CD4-positive, alpha-beta T cell treated with Interleukin-15 for 4 hours (primary cell): ENCODE measurements at places on chromosomes 4 and X.
A peak's percentile ranks its signal among the peaks of the same experiment; 100 is the strongest.

- DNase-seq = peak; percentile 85
Measured at GRCh38 chrX:53088136-53088974, 5.6 kb upstream of the KANTR start.

GRCh38 chr4:52665592-52665991, 6.5 kb upstream of the USP46 start:
- DNase-seq = peak; percentile 30

DNA sequence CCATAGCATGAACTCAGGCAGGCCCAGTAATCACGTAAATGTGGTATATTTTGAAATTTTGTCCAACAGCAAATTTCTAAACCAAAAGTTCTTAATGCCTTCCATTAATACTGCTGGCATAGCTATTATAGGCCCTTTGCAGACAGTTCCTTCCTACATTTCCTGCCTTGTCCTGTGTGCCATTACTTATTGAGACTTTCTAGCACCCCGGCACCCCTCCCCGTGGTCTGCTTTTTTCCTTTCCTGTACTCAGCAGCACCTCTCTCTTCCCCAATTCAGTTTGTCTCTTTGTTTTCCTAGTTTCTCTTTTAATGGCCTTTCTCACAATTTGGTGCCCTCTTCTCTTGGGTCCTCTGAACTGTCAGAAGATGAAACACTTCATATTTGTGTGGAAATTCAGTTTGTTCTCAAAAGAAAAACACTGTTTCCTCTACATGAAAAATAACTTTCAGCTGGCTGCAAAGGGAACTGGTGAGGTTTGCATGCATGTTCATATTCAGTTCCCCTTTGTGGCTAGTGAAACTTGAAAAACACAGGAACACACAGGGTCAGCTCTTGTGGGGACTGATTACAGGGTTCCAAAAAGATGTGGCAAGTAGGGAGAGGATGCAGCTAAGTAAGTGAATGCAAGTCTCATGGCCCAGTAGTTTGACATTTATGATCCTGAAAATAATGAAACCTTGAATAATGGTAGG, 17.1 kb downstream of the GPR34 start:
- no peak for DNase-seq

GRCh38 chr4:39291686-39292085, 74.5 kb downstream of the RFC1 start:
- no peak for DNase-seq

DNA sequence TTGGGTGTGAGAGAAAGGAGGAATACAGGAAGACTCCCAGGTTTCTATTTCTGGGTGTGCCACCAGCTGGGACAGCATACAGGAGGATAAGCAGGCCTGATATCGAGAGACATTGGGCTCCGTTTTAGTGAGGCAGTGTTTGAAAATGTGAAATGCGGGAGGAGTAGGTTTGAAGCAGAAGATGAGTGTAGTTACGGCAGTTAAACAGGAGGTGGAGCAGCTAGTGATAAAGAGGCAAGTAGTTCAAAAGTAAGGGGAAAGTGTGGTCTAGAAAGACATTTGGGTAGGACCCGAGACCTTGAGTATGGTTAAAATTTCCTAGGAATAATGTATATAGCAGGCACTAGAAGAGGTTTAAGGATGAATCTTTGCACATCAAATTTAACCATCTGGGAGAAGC, 42.4 kb downstream of the DCUN1D4 start:
- no peak for DNase-seq

DNA sequence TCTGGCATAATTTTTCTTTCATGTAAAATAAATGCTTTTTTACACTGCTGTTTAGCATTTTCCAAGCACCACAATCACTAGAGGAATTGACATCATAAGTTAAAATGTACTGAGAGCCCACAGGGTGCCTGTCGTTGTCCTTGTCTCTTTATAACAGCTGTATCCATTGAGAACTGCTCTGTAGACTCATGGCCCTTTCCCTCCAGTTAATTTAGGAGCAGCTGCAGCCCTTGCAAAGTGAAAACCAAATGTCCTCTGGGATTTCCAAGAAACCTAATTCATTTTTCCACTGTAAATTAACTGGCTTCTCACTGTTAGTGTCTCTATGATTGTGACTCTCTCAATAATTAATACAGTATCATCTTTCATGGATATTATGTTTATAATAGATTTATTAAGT, 185.9 kb downstream of the SLC4A4 start:
- no peak for DNase-seq

DNA sequence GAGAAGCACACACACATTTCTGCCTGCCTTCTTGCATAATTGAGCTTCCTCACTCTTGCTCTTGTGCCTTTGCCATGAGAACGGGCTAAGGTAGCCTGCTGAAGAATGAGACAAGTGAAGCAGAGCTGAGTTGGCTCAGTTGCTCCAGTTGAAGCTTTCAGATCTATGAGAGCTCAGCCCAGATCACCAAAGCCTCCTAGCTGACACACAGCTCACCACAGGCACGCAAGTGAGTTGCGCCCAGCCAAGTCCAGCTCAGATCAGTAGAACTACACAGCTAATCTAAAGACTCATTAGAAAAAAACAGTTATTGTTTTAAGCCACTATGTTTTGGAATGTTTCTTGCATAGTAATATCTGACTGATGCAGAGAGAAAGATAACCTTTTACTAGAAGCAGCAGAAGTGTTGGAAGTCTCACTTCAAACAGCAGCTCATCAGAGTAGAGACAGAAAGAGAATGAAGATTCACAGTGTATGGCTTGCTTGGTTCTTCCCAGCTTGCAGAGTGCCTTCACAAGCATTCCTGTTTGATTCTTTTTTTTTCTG, 362.4 kb downstream of the MID1IP1 start:
- no peak for DNase-seq

DNA sequence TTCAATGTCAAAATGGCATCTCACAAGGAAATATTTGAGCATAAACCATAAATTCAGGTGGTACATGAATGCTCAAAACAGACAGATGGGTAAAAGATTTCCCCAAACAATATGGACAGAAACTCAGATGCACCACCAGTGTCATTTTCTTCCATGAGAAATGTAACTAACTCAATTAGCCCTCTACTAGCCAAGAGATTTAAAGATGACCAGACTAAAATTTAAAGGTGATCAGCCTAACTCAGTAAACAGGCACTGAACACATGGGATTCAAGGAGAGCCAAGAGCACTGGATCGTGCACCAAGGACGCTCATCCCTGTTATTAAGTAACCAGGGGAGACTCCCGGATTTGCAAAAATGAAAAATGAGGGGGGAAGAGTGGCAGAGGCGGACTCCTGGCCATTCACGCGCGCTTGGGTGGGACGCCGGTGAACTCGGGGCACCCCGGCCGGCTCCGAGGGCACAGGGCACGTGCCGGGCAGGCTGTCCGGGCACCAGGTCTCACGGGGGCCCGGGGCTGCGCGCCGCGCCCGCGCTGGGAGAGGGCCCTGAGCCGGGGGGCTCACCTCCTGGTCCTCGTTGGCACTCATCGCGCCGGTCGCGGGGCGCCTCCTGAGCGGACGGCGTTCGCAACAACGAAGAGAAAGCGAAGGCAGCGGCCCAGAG, 490 bp downstream of the RWDD4 start:
- no peak for DNase-seq

- DNase-seq = peak; percentile 62
Measured at GRCh38 chr4:139530833-139531427, 25.1 kb downstream of the SETD7 start.

DNA sequence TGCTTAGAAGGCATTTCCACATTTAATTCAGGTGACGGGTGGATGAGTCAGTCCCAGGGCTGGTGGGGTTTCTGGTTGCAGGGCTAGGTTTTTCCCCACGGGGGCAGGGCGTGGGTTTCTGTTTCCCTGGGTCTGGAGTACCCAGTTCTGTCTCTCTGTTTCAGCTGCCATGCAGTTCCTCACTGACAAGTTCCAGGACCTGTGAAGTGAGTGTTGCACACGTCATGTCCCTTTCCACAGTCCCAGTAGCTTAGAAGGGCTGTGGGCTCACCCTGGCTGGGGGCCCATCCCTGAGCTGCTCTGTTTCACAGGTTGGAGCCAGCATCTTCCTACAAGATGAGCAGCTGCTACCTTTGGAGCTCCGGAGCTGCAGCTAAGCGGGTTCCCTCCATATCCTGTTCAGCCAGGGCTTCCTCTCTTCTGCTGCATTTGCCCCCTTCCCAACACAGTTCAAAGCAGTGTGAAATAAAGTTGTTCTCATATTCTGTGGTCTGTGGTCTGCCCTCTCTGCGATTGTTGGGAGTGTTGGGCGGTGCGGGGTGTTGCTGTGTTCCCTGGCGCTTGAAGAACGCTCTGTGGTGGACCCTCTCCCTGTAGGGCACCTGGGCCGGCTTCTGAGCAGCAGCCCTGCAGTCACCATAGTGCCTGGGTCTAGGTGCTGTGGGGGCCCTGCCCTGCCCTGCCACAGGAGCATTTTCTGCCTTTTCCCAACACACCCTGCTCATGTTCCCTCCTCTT, 3.9 kb downstream of the LOC101059915 start:
- peak; percentile 4 for DNase-seq

- DNase-seq = no peak
Measured at GRCh38 chr4:170589597-170590191, 499.9 kb upstream of the AADAT start.

DNA sequence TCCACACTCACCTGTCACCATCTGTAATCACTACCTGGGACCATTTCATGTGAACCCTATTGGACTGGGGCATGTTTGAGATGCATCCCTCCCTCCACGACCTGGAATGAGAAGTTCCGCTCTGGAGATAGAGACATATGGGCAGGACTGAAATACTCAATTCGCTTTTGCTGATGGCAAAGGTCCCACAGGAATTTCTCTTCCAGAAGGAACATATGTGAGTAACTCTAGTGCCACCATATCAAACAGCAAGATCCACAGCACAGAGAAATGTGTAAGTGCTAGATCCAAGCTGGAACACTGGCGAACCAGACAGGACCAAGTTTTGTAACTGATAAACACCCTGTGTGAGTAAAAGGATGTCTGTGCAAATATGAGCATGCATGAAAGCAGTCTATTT, 43.9 kb downstream of the SEL1L3 start:
- DNase-seq = no peak

GRCh38 chrX:130594453-130594916, 192.7 kb downstream of the RBMX2 start:
- DNase-seq = no peak

DNA sequence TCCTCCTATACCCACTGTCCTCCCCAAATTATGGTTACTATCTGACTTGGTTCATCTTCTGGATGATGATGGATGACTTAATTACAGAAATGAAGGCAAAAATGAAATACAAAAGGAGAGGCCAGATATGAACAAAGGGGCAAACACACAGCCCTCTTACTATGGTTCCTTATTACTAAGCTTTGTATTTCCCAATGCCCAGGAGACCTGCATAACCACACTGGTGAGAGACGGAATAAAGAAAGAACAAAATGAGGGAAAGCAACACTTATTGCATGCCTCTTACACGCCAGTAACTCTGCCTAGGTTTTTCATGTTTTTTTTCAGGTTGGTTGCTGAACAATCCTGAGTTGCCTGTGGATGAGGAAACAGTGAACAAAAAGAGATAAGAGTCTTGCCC, 120.5 kb downstream of the SLC10A7 start:
- DNase-seq = no peak

- no peak for DNase-seq
Measured at GRCh38 chr4:31365006-31365690, 645.0 kb downstream of the PCDH7 start.

GRCh38 chr4:183098019-183098722, 886 bp upstream of the WWC2 start:
- no peak for DNase-seq

- no peak for DNase-seq
Measured at GRCh38 chr4:178339769-178340168, 897.5 kb upstream of the AGA start.

DNA sequence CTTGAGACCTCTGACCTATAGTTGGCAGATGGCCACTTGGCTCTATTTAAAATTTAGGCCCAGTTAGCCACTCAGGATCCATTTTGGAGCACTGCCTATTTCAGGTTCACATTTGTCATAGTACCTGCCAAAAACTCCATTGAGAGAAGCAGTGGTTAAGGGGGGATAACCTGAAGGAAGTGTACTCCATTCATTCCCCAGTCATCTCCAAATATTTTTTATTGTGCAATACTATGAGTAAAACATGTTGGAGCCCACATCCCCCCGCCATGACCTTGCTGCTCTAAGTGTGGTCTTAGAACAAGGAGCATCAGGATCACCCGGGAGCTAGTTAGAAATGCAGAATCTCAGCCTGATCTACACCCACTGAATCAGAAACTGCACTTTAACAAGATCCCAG, 21.1 kb downstream of the PLP1 start:
- no peak for DNase-seq

DNA sequence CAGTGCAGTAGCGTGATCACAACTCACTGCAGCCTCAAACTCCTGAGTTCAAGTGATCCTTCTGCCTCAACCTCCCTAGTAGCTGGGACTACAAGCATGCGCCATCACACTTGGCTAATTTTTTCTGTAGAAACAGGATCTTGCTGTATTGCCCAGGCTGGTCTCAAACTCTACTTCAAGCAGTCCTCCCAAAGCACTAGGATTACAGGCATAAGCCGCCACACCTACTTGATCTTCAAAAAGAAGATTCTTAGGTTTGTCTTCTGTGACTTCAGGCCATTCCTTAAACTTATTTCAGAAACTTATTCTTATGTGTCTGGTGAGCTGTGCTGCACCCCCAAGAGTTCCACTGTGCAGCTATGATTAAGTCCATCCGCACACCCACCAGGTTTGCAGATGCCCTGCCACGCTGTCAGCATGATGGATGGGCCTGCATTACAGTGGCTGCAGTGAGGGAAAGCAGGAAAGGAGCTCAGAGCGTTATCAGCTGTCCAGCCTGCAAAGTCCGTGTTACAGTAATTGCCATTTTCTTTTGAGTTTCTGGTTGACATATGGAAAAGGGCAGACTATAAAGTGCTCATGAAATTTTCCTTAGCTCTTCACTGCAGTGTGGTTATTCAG, 146.6 kb downstream of the AASDH start:
- DNase-seq = no peak

- DNase-seq = no peak
Measured at GRCh38 chrX:16934185-16934584, 12.3 kb upstream of the REPS2 start.

DNA sequence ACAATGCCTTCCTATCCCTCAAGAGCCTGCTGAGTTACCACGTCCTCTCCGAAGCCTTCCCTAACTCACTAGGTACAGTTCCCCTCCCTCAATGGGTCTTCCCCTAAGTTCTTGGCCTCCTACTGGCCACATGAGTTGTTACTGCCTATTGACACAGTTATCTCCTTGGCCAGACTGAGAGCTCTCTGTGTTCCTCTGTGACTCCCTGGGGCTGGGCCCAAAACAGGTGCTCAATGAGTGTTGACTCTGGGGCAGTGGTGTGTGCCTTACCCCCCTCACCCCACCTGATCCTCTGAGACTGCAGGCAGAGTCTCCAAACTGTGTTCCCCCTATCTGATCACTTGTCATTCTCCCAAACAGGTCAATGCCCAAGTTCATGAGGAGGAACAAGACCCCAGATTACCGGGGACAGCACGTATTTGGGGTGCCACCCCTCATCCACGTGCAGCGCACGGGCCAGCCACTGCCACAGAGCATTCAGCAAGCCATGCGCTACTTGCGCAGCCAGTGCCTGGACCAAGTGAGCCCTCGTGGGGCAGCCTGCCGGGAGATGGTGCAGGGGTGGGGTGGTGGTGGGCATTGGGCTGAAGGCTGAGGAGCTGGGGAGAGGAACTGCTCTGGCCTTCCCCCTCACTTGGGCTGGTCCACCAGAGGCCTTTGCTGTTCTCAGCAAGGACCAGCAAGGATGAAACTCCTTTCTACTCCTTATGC, 72.6 kb downstream of the STARD8 start:
- DNase-seq = no peak

- DNase-seq = no peak
Measured at GRCh38 chr4:169094656-169095231, 84.7 kb upstream of the CBR4 start.

- no peak for DNase-seq
Measured at GRCh38 chrX:129403974-129404669, 119.2 kb downstream of the SMARCA1 start.
